NCI-H2081 treated with DMSO at 0.1 percent for 48 hours (cell line): ENCODE measurements at places on chromosomes 2 and 18.

GRCh38 chr2:190809139-190809764 lies 71.4 kb upstream of the GLS start:
- DNase-seq = no peak

- no peak for DNase-seq
These were observed 374.5 kb downstream of the NCKAP5 start for GRCh38 chr2:133193544-133194361.

GRCh38 chr2:17057109-17058017 lies 391.7 kb upstream of the CYRIA start:
- DNase-seq = no peak

GRCh38 chr2:101305492-101306078 lies 2.9 kb downstream of the RNF149 start:
- no peak for DNase-seq
